ENCODE measurements at places on chromosomes 5 and 9.

DNA sequence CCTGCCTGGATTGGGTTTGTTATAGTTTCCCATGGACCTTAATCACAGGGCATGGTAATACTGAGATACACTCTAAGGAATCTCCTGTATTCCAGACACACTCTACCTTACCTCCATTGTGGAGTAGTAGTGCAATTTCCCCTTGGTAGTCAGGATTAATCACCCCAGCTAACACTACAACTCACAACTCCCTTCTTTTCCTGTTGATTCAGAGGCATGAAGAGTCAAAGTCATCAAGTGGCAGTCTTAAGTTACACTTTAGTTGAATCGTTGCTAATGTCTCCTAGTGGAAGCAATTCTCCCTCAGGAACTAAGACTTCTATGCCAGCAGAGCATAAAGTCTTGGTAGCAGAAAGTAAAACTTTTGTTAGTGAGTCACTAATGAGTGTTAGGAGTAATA, 122.7 kb upstream of the APC start:
- DNase-seq, result no peak

- no peak for DNase-seq
Observed at GRCh38 chr9:38486837-38487236, 62.6 kb upstream of the IGFBPL1 start.

GRCh38 chr5:56386046-56386445, 152.9 kb upstream of the ANKRD55 start:
- DNase-seq, result no peak

DNA sequence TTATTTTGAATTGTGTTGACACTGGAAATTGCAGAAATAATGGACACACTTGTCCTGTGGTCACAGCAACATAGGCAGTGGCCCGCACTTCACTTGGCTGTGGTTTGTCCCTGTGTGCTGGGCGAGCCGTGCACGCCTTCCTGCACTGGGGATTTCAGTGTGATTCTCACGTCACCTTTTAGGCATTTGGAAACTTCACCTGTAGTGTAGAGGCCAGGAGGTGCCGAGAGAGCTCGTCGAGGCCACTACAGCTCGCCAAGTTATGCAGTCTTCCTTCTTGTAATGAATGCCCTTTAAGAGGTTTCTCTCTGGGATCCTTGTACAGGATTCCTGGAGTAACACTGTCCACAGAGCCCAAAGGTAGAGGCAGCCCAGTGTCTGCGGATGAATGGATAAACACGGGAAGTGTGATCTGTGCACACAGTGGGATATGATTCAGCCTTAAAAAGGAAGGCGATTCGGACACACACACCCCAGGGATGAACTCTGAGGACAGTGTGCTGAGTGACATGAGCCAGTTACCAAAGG, 14.7 kb downstream of the TRAF2 start:
- no peak for DNase-seq

GRCh38 chr9:129640086-129640870, 1.7 kb downstream of the ASB6 start:
- no peak for DNase-seq

DNA sequence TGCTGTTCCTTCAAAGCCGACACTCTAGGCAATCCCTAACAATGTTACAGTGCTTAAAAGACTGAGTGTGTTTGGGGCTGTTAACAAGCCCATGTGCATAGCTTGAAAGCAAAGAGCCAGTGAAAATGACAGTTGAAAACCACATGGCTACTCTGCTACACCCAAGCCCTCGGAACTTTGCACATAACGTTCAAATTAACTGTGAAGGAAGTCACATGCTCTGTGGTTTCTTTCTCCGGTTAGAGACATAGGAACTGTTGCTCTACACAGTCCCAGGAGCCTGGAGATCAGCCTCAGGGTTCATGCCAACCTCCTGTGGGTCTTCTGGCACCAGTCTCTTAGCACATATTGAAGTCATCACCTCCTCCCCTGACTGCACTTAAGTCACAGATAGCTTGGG, 51.1 kb downstream of the C9orf152 start:
- peak; percentile 45 for DNase-seq

GRCh38 chr5:95841914-95842812, 19.6 kb upstream of the GLRX start:
- no peak for DNase-seq

Measured in central memory CD4-positive, alpha-beta T cell (primary cell).